CD4-positive, CD25-positive, alpha-beta regulatory T cell (primary cell): ENCODE measurements at places on chromosomes 16 and 17.

DNA sequence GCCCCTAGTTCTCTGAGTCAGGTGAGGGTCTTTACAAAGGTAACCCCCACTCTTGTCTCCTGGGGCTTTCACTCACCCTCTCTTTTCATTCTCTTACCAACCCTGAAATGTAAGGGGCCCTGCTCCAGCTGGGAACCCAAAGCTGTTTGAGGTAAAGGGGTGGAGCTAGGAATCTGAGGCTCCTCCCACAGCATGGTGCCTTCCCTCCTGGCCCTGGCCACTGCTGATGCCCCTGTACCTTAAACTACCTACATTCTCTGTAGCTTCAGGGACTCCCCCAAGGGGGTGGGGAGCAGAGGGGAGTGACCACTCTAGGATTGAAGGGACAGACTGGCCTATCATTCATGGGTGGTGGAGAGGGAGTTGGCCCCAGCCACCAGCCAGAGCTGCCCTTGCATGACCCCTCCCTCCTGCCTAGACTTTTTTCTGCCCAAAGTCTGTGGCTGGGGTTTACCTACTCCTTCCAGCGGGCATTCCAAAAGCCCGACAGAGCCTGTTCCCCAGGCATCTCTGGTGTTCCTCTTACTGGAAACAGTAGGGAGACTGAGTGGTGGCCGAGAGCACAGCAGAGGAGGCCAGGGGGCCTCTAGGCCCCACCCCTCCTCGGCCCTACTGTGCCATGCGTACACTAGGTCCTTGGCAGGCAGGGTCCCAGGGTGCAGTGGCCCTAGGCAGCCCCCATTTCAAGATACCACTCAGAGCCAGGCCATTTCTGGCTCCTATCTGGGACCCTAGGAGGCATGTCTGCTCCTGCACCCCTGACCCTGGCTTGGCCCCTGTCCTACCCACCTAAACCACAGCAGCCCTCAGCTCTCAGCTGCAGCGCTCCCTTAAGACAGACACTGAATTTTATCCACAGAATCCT, 9.5 kb downstream of the DOK4 start:
- DNase-seq, result no peak

DNA sequence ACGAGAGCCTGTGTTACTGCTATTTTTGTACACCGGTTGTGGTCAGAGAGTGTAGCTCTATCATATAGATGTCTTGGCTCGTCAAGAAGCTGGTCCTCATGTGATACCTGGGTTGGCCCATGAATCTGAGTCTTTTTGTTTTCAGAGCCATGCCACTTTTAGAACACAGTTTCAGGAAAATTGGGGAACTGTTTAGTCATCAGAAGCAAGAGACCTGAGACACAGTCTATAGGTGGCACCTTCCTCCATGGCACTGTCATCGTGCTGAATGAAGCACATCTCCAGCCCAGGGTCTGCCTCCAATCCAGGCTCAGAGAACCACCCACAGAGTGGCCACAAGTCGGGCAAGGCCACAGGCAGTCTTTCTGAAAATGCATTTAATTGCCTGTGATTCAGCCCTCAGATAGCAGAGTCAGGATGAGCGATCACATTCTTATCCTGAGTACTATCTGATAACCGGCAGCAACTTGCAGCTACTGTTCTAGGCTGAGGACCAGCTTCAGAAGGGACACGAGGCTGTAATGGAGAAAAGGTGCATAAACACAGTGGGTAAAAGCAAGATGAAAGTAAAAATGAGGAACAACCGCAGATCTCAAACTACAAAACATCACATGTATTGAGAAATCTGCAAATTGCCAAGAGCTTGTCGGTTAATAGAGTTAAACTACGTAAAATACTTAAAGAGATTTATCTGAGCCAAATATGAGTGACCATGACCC, 14.2 kb upstream of the HAPSTR1 start:
- no peak for DNase-seq

- DNase-seq, result no peak
These were observed 5.4 kb upstream of the CSNK1D start for GRCh38 chr17:82278786-82279391.

GRCh38 chr17:82884970-82885353, 45.1 kb upstream of the ZNF750 start:
- DNase-seq, result no peak

DNA sequence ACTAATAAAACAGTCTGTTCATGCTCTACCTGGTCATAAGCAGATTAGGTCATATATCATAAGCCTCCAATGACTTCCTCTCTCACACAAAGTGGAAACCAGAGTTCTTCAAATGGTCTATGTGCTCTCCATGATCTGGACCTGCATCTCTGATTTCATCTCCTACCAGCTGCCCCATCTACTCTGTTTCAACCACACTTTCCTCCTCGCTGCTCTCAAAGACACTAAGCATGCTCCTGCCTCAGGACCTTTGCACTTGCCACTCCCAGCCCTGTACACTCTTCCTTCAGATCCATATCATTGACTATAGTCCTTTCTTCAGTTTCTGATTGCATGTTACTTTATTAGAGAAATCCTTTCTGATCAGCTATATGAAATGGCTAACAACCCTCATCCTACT, 196.8 kb downstream of the PHKB start:
- no peak for DNase-seq

DNA sequence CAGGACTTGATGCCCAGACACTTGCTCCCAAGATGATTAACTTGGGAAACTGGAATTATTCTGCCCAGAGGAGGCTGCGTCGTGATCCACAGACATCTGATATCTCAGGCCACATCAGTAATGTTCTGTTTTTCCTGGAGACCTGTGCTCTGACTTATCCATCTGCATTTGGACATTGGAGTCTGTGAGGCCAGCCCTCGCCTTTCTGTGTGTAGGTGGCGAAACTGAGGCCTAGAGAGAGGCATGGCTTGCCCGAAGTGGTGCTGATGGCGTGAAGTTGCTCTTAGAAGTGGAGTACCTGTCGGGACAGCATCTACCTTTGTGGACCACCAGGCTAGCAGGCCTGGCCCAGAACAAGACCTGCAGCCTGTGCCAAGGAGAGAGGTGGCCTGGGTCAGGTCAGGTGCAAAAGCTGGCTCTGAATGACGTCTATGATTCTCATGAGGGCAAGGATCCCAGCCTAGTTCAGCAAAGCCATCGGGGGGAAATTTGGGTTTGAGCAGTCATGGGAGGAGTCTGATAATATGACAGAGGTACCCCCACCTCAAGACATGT, 186.8 kb upstream of the ZNF469 start:
- DNase-seq, result no peak

- DNase-seq, result no peak
These were observed 185.1 kb downstream of the CDK5R1 start for GRCh38 chr17:32671896-32672295.

GRCh38 chr16:14015948-14016347, 55.2 kb upstream of the MRTFB start:
- no peak for DNase-seq

DNA sequence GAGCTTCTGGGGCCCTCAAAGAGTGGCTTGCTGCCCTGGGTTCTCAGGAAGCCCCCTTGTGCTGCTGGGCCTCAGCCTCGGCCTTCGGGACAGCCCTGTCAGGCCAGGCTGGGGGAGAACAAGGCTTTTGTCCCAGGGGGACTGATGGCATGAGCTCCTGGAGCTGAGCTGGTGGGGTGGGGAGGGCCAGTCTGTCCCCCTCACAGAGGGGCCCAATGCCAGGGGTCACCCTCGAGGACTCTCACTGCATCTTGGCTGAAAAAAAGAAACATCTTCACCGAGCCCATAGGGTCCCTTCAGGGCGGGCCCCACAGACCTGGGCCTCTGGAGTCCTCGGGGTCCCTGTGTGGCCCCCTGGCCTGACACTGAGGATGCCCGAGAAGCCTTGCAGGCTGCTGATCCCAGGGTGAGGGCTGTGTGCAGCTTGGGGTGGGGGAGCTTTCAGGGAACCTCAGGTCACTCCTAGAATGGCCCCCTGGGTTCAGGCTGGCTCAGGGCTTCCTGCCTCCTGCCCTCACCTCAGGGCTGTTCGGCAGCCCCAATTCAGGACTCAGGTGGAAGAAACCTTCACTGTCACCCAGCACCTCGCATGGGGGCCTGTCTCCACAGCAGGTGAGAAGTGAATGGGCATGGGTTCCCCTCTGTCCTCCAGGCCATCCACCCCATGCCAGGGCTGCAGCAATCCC, 90.5 kb downstream of the TNFRSF13B start:
- no peak for DNase-seq

DNA sequence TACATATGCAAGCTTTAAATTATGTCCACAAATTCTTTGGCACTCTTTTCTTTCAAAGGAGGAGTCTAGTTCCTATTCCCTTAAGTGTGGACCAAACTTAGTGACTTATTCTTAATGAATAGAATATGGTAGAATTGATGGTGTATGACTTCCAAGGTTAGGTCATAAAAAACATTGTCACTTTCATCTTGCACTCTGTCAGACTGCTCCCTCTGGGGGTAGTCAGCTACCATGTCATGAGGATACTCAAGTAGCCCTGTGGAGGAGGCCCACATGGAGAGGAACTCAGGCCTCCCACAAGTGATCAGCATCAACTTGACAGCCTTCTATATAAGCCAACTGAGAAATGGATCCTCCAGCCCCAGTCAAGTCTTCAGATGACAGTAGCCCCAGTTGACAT, 58.0 kb upstream of the SCNN1B start:
- DNase-seq, result no peak

DNA sequence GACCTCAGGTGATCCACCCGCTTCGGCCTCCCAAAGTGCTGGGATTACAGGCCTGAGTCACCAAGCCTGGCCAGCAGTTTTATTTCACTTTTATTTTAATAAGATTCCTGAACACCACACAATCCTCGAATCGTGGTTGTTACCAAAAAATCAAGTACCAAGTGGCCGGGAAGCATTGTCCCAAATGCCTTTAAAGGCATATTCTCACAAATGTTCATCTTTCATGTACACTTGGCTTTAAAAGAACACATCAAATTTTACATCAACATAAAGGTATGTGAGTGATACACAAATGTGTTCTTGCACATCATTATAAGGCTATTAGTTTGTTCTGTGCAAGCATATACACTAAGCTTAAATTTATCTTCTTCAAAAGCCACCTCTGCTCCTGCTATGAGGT, 8.1 kb upstream of the MYH11 start:
- no peak for DNase-seq

GRCh38 chr16:68190736-68191510, 45.0 kb downstream of the ESRP2 start:
- no peak for DNase-seq

DNA sequence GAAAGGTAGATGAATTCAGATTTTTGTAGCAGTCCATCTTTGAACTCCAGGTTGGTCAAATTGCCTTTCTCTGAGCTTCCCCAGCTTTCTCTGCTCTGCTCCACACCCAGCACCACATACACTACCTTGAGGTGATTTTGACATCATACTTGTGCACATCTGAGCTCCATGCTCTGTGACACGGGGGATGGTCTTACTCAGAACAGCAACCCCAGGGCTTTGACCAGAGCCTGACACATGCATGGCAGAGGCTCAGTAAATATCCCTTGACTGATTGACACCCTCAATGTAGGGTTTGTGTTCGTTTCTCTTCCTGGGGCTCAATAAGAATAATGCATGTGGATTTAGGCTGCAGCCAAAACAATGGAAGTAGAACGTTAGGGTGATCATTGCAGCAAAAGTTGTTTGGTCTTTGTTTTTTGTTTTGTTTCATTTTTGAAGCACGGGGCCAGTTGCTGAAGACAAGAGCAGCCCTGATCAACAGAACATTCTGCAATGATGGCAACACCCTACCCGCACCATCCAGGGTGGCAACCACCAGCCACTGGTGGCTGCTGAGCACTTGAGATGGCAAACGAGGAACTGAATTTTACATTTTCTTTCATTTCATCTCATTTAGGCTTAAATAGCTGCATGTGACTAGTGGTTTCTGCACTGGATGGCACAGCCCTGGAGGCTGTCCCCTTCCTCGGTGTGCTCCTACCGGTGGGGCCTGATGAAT, 224.8 kb upstream of the TNRC6C start:
- no peak for DNase-seq

DNA sequence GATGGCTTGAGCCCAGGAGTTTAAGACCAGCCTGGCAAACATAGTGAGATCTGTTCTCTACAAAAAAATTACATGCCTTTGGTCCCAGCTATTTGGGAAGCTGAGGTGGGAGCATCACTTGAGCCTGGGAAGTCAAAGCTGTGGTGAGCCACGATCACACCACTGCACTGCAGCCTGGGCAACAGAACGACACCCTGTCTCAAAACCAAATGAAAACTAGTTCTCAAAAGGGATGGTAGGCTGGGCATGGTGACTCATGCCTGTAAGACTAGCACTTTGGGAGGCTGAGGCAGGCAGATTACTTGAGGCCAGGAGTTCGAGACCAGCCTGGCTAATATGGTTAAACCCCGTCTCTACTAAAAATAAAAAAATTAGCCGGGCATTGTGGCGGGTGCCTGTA, 31.1 kb downstream of the PPM1D start:
- DNase-seq, result no peak

DNA sequence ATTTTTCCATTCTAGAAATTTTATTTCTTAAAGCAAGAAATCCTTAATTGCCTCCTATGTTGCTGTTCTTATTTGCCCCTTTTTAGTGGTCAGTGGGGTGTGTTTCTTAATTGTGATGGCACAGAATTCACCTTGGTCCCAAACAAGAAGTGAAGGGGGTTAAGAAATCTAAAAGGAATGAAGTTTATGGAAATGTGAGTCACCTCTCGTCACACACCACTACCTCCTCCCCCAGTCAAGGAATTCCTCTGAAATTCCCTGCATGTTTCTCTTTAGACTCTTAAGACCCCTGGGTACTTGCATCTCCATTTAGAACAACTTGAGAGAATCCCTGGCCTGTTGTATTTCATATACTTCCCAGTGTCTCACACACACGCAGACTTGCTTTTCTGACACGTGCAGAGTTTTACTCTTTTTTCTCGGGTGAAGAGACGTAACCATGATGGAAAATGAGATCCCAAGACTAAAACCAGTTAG, 247.4 kb downstream of the PRKCA start:
- DNase-seq, result no peak

DNA sequence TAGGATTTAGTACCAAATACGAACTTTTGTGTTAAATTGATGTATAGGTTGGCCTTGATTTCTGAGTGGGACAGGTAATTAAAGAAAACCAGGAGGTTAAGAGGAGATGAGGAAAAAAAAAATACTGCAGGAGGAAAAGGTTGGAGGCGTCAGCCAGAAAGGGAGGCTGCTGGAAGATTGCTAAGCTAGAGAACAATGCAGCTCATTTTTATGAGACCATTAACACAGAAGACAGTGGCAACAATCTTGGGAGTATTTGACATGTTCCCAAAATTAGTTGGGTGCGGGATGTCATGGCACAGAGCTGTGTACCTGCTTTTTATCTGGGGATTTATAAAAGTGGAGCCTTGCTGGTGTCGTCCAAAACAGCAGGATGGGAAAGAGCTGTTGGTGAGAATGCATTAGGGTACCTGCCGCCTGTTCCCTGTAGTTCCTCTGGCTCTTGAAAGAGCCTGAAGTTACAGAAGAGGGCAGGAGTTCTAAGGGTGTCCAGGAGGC, 229.3 kb downstream of the RBFOX1 start:
- no peak for DNase-seq
